ENCODE measurements at places on chromosomes 7 and 10.
A peak's percentile ranks its signal among the peaks of the same experiment; 100 is the strongest.

DNA sequence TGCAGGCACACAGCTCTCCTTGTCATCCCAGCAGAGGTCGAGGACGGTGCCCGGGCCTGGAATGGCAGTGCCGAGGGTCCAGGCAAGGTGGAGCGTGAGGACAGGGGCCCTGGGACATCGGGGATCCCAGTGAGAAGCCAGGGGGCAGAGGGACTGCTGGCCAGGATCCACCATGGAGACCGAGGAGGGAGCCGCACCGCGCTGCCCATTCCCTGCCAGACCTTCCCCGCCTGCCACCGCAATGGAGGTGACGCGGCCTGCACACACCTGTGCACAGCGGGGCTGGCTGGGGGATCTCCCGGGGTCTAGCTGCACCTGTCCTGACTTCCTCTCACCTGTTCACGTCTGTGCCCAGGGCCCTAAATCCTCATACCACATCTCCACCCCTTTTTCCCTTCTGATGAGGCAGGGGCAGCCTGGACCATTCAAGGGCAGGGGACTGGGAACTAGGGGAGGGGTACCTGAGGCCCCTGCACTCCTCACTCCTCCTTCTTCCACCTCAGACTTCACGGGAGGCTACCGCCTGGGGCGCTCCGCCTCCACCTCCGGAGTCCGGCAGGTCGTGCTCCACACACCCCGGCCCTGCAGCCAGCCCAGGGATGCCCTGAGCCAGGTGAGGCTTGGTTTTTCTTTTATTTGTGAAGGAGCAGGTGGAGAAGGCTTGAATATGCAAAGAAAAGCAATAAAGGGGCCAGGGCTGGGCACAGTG is 6.9 kb downstream of the NYAP1 start:
- no peak for DNase-seq

DNA sequence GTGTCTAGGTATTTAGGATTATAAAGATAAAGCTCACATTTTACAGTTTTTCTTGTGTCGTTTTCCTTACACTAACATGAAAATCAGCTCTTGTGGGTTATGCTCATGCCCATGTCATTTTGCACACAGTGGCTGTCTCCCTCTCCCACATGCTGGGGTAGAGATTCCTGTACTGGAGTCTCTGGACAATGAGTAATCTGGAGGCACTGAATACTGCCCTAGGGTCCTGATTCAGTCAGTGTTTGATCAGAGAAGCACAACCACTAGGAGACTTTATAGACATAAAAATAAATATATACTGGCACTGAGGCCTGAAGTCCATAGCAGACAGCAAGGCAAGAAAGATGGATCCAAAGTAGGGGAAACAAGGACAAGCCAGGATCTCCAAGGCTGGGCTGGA is 1008.8 kb downstream of the KCNMA1 start:
- no peak for DNase-seq

- peak; percentile 95 for DNase-seq
Observed at GRCh38 chr7:146115851-146116520, 615 bp upstream of the CNTNAP2 start.

DNA sequence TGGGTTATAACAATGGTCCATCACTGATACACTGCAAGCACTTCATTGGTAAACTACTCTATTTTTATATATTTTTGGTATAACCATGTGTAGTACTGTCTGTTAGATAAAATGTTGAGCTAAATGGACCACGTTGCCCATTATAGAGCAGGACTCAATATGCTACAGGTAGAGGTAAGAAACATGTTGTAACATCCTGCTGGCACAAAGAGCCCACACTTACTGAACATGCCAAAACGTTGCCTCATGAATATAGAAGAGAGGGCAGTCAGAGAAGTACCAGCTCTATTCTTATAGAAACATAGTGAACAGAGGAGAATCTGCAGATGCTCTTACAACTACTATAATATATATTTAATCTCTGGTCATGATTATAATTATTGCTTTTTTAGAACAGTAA is 18.4 kb upstream of the MET start:
- no peak for DNase-seq

DNA sequence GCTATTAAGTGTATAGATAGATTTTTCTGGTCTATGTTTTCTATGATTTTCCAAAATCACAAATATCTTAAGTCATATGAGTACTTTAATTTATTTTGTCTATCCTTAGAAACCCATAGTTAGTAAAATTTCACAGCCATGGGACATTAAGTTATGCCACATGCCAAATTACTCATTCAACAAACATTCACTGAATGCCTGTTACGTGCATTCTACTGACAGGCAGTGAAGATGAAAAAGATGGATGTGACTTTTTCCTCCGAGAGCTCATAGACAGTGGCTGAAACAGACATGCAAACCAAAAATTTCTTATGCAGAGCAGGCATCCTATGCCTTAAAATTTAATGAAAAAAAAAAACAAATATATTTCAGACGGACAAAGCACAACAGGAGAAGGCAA is 84.9 kb downstream of the CHRM2 start:
- DNase-seq = no peak

- no peak for DNase-seq
Observed at GRCh38 chr7:46544396-46545008, 623.4 kb upstream of the IGFBP3 start.

GRCh38 chr7:97090761-97091353 is 26.6 kb upstream of the SDHAF3 start:
- peak; percentile 34 for DNase-seq

GRCh38 chr7:134366481-134366880 is 49.8 kb upstream of the SLC35B4 start:
- no peak for DNase-seq

DNA sequence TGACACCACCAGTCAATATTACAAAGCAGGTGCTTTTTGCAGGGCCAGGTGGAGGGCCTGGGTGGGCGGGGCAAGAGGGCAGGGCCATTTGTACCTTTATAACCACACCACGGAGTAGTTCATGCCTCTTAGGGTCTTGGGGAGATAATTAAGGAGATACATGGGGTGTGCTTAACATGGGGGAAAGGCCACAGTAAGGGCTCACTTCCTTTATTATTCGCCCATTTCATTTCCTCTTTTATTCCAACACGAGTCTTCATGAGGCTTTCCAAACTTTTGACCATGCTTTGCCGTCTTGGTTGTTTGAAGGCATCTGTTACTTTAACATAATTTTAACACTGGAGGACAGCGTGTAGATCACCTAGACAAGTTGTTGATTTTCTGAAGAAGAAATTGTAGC is 33.3 kb upstream of the LYZL2 start:
- no peak for DNase-seq

DNA sequence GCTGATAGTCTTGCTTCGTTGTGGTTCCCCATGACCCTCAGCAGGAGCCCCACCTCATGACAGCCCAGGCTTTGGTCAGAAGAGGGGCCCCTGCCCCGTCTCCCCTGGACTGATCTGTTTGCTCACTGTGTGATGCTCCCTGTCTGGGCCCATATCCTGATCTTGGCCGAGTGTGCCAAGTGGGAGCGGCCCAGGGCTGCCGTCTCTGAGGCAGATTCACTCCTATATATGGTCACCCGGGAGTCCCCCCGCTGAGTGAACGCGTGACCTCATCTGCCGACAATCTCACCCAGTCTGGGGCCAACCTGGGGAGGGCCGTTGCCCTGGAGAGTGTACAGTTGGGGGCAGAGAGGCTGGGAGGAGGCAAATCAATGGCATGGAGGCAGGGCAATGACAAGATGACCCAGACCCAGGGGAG is 34.5 kb downstream of the PPIF start:
- peak; percentile 77 for DNase-seq

DNA sequence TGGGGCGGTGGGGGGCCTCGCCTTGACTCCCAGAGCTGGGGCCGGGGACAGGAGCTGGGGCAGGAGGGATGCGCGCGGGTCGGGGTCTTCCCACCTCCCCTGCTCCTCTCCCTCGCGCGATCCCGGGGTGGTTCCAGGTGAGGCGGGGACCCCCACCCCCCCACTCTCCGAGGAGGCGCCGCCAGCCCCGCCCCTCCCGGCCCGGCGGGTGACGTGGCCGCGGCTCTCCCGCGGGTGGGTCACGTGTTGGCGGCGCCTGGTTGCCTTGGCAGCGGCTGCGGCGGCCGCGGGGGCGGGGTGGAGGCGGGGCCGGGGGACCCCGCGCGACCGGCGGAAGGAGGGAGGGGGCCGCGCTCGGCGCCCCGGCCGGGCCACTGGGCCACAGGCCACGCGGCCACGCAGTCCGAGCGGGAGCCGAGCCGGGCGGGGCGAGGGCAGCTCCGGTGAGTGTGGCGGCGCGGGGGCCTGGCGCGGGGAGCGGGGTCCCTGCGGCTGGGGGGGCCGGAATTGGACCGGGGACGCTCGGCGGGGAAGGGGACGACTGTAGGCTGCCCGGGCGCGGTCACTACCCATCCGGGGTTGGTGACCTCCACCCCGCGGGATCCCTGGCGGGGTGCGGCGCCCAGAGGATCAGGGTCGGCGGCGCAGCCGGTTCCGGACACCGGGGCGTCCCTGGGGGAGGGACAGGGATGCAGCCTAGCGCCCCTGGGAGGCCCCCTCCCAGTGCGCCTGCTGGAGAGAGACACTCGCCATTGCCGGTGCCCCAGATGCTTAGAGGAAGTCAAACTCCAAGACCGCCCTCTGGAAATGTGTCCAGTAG is at the start of gene ORAI2:
Gene ORAI2, plus strand, starts transcription at position 357 of the 820 bp plus-strand sequence. CDS start 5,382 bp downstream, outside the sequence.
- DNase-seq = no peak

- no peak for DNase-seq
Observed at GRCh38 chr7:134415700-134416099, 43.2 kb downstream of the AKR1B1 start.

GRCh38 chr10:19017116-19017890 is 31.3 kb upstream of the MALRD1 start:
- DNase-seq = no peak

DNA sequence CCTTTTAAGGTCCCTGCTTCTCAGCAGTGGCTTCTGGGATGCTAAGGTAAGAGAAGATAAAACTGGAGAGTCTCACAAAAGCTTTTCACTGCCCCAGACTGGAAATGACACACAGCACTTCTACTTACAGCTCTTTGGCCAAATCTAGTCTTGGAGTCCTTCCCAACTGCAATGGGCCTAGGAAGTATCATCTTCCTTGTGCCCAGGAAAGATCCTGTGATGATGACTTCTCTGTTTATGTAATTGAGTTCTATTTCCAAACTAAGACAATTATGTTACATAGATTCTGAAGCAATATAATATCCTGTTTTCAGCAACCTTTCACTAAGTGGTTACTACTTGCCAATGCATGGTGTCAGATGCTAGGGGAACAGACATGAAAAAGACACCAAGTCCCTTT is 234.1 kb downstream of the PTEN start:
- no peak for DNase-seq

- peak; percentile 50 for DNase-seq
Observed at GRCh38 chr10:132575320-132576201, 38.0 kb downstream of the INPP5A start.

DNA sequence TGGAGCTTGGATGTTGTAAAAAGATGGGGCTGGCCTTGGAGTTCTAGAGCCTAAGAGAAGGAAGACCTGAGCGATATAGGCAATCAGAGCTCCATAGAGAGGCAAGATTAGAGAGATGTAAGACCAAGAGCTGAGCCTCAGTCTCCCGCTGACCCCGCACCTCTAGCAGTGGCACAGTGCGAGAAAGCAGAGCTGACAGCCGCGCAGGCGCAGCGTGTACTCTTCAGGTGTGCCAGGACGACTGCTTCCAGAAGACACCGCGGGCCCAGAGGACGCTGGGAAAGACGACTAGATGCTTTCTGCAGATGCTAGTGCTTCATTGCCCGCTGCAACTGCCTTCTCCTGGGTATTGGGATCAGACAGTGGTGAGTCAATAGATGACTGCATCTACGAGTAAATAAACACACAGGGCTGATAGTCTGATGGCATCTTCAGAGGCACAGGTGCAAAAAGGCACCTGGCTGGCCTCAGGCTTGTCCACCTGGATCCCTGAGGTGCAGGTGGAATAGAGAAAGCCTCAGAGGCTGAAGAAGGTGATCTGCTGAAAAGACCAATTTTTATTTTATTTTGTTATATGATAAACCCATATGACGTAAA is 38.1 kb upstream of the CCDC6 start:
- DNase-seq = no peak

GRCh38 chr10:43110338-43111071 is 27.7 kb upstream of the CSGALNACT2 start:
- peak; percentile 28 for DNase-seq

- DNase-seq = no peak
Observed at GRCh38 chr10:16909961-16910792, 93.0 kb upstream of the RSU1 start.

All from ELF-1 (cell line).